ENCODE measurements at places on chromosomes 5 and 9.

GRCh38 chr5:72878854-72879253 is 62.4 kb downstream of the TNPO1 start:
- no peak for DNase-seq

DNA sequence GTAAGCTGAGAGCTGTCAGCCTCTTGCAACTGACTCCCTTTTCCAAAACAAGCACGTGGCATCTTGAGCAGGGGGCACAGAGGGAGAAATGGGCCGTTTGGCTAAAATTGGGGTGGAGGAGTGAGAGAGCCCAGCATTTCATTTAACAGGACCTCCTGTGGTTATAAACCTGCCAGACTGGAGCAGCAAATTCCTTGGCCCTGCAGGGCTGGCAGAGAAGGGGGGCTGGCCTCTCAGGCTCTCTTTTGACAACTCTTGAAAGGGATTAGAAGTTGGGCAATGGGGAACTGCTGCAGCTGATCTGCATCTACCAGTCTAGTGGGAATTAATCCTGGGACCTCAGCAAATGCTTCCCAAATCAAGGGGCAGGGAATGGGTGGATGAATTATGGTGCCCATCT is 7.2 kb upstream of the POU4F3 start:
- DNase-seq, result no peak

- no peak for DNase-seq
Observed at GRCh38 chr5:116510517-116510916, 64.1 kb downstream of the SEMA6A start.

DNA sequence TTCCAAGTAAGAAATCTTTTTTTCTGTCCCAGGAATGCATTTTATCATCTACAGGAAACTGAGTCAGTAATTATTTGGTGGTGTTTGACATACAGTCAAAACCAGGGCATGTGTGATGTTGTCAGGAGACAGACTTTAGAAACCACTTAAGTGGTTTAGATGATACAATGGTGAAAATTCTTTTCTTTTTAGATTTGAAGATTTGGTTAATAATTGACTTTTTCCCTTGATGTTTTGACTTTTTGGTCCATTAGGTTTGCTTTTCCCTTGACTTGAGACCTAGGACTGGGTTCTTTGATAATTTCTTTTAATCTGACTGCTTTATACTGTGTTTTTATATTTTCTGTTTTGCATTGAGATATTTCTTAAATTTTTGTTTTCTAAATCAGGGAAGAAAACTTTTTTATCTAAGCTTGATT is 85.2 kb downstream of the RASGRF2 start:
- no peak for DNase-seq

DNA sequence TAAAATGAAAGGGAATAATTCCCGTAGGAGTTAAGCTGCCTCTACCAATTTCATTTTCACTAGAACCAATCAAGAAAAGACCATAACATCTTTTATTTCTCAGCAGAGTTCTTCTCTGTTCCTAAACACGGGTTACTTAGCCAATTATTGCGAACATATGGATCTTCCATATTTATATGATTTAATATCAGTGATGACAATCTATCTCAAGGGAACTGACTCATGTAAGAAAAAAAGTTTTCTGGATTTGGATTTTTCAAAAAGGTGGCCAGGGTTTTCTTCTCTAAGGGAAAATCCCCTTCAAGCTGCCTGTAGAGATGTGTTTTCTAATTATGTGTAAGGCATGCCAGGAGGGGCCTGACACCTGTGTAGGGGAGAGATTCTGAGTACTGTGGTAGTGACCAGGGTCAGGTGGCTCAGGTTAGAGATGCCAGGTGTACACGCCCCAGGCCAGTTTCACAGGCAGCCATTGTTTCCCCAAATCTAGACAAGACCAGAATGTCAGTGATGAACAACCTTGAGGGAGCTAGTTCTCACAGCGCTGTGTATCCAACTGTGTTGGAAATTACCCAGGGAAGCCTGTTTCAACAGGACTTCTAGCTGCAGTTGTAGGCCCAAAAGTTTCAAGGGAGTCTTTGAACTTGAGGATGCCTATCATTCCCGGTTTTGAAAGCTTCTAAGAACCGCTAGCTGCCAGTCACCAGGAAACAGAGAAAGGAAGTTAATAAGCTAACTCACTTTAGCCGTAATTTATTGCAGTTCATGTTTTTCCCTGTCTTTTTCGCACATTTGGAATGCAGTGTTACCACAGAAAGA is 572.5 kb upstream of the RGMB start:
- no peak for DNase-seq

- DNase-seq, result peak; percentile 56
Observed at GRCh38 chr9:134236001-134236421, 71.6 kb upstream of the RNU6ATAC start.

GRCh38 chr9:3887221-3887653 is 361.4 kb upstream of the RFX3 start:
- DNase-seq, result no peak

GRCh38 chr9:21852754-21853153 is 50.3 kb downstream of the MTAP start:
- no peak for DNase-seq

DNA sequence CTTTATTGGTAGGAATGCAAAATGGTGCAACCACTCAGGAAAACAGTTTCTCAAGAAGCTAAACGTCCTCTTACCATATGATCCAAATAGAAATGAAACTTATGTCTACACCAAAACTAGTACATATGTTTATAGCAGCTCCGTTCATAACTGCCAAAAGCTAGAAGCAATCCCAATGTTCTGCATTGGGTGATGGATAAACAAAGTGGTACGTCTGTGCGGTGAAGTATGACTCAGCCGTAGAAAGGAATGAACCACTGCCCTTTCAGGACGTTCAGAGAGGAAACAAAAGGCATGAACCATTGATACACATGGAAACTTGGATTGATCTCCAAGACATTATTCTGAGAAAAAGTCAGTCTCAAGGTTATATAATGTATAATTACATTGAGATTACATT is 27.6 kb downstream of the HNRNPH1 start:
- no peak for DNase-seq

DNA sequence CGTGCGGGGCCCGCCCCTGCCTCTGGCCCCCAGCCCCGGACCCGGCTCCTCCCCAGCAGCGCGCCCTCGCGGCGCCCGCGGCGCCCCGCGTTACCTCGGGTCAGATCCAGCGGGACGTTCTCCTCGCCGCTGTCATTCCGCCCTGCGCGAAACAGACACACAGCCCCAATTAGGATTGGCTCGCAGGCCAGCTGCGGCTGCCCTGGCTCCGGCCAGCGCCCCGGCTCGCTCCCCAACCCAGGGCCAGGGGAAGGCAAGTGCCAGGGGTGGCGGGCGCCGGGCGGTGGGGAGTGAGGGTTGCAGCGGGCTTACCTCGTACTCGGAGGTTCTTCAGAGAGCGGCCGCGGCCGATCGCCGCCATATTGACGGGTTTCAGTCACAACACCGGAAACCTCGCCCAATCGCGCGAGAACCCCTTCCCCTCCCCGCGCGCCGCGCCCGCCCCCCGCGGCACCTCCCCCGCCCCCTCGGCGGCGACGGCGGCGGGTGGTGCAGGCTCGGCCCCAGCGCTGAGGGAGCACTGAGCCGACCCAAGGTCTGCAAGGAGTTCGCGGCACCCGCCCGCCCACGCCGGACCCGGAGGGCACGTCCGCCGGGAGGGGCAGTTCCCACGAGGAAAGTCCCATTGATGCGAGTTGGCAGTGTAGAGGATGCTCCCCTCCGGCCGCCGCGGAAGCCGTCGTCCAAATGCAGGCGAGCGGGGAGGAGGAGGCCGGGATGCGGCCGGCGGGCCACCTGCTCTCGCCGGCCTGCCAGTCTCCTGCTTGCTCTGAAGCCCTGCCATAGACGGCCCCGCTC is at the start of gene RICTOR:
TSS of gene RICTOR (minus strand) at position 383 of the 798 bp plus-strand sequence. CDS start at position 361, 22 bp downstream.
- DNase-seq, result peak; percentile 96

GRCh38 chr9:72844440-72844768 is 108.4 kb downstream of the ALDH1A1 start:
- no peak for DNase-seq

- DNase-seq, result no peak
Observed at GRCh38 chr5:83494087-83494620, 22.6 kb downstream of the VCAN start.

- DNase-seq, result no peak
Observed at GRCh38 chr9:95788021-95788420, 87.5 kb upstream of the ERCC6L2 start.

- DNase-seq, result no peak
Observed at GRCh38 chr5:32406650-32407049, 37.9 kb downstream of the ZFR start.

DNA sequence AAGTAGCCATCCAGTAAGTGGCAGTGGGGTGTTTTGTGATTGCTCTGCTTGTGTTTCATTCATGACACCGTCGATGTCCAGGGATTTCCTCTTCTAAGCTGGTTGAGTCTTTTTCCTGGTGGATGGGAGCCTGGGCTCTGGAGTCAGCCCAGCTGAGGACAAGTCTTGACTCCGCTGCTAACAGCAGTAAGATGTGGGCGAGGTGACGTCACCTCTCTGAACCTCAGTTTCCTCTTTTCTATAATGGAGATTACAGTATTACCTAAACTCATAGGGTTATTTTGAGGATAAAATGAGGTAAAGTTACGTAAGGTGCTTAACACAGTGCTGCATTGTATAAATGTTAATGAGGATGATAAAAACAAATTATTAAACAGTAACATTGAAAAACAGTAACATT is 21.3 kb downstream of the FGF1 start:
- no peak for DNase-seq

GRCh38 chr5:55226027-55226933 is 835 bp downstream of the MCIDAS start:
- peak; percentile 69 for DNase-seq

GRCh38 chr9:120040896-120041295 is 539.1 kb downstream of the CDK5RAP2 start:
- no peak for DNase-seq

GRCh38 chr5:96909003-96909402 is 26.9 kb upstream of the LNPEP start:
- no peak for DNase-seq

DNA sequence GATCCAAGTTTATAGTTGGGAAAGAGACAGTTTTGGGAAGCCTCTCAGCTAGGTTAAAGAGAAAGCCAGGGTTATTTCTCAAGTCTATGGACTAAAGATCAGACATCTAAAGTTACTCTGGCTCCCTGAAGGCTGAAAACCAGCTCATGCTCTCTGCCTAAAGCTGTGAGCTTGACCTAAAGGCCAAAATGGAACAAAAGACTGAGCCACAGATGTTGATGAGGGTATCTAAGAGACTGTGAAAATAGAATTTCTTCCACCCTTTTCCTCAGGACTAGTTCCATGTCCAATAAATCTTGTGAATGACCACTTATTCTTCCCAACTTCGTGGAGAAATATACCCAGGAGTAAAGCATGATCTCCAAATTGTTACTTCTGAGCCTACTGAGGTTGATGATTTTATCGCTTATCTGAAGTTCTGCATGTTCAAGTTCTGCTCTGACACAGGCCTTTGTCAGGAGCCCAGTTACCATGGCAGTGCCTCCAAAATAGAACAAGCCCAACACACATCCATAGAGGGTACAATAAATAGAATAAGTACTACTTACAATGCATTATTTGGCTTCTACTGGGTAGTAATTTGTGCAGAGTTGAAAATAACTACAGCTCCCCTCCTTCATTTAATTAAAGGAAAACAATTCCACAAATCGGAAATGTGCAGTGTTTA is 373.6 kb downstream of the NTRK2 start:
- no peak for DNase-seq

- no peak for DNase-seq
Observed at GRCh38 chr9:6605202-6605601, 40.3 kb downstream of the GLDC start.

- DNase-seq, result no peak
Observed at GRCh38 chr5:30607301-30607894, 586.1 kb upstream of the CDH6 start.

DNA sequence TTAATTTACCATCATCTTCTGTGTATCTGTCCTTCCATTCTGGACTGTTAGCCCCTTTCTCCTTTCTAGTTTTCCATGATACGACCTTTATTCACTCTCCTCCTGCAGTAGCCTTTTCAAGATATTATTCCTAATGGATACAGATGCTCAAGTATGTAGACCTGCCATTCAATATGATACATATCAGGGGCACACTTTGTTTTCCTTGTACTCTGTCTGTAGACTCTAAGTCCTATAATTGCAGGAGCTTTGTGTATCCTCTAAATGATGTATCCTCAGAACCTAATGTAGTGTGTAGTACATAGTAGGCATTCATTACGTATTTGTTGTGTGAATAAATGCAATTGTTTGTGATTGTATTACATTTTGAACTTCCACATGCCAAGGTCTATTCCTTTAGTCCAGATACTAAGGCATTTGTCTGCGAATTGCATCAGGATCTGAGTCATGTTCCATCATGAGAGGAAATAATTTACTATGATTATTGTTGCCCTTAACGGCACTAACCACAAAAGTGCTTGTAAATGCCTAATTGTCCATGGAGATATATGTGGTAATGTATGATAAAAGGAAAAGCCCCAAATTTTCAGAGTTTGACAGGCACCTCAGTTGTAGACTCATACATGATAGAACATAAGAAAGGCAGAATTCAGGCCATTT is 57.1 kb upstream of the IZUMO3 start:
- no peak for DNase-seq

GRCh38 chr5:123673107-123673506 is 161.1 kb downstream of the CSNK1G3 start:
- DNase-seq, result no peak

DNA sequence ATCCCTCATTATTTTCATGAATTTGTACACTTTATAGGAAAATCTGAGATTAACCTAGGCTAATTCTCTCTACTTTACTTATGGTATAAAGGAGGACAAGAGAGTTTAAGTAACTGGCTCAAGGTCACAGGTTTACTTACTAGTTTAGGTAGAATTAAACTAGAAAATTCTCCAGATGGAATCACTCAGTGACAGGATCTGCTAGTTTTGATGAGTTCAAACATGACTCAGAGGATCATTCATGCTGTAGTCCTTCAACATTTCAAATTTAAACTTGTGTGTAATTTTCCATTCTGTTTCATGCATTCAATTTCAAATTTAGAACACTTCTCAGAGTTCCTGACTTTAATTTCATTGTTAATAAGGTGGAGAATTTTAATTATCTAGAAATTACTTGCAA is 485.7 kb upstream of the TUSC1 start:
- DNase-seq, result peak; percentile 10

DNA sequence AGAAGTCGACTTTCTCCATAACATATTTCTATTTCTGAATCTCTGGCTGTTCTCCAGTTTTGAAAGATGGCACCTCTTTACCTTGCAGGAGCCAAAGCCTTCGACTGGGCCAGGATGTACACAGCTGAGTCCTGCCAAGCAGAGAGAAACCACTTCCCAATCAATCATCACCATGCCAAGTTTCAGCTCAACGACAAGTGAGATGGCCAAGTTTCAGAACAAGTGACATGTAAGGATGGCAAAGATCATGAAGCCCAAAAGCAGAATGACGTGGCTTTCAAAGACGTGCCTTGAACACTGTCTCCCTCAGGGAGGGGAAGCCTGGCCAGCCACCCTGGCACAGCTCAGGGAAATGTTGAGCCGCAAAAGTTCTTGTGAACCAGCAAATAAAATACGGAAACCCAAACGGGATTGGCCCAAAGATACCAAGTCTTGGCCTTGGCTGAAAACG is 17.7 kb downstream of the STK10 start:
- no peak for DNase-seq

DNA sequence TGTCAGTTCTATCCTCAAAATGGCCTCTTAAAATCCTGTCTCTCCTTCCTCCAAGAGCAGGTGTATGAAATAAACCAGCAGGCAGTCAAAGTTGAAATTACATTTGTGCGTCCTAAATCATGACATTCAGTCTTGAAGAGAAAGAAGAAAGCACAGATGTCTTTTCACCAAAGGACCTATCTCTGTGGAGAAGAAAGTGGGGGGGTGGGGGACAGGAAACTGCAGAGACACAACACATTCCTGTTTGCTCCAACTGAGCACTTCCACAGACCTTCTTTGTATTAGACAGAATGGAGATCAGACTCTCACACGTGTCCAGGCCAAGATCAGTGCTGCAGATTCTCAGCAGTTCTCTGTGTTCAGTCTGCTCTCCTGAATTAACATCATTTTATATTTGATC is 471.9 kb upstream of the RGMB start:
- no peak for DNase-seq

All from AG20443 (cell line).